GM23338 (cell line): ENCODE measurements at places on chromosomes 5 and 9. TPM values are rescaled to one million over a fixed set of nuclear protein-coding genes. Genes with fewer than 3 reads are reported as not detected.
A peak's percentile ranks its signal among the peaks of the same experiment; 100 is the strongest.

- H3K27ac ChIP-seq, result no peak overlapping the region
- no peak for DNase-seq
- H3K4me1 ChIP-seq, result no peaks in the 10 kb centered on the region
These were observed 30.6 kb downstream of the LVRN start for GRCh38 chr5:115992848-115993350.

DNA sequence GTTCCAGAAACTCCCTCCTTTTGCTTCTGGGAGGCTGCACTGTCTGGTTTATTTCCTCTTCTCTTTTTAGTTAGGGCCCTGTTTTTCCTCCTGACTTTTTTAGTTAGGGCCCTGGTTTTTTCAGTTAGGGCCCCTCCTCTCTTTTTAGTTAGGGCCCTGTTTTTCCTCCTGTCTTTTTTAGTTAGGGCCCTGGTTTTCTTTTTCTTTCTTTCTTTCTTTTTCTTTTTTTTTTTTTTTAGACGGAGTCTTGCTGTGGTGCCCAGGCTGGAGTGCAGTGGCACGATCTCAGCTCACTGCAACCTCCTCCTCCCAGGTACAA lies 15.1 kb downstream of the GSN start:
- peaks cover 27% of the 10 kb centered on the region for H3K4me1 ChIP-seq
- DNase-seq, result no peak
- H3K27ac ChIP-seq, result no peak overlapping the region
- peaks cover 83% of the 10 kb centered on the region for H3K27me3 ChIP-seq
- H3K36me3 ChIP-seq, result no peaks in the 10 kb centered on the region

DNA sequence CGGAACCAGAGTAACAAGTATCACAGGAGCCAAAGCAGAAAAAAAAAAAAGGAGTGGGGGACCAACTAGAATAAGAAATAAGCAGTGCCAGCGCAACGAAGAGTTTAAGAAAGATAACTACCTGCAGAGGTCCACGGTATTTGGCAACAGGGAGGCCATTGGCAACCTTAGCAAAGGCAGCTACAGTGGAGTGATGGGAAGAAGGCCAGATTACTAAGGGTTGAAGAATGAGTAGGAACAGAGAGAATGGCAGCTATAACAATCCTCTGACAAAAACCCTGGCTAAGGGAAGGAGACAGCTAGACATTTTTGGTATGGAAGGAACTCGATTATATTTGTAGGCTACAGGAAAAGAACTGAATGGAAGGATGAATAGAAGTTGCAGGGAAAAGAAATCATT lies 93.4 kb upstream of the DMAC1 start:
- no peak for DNase-seq
- H3K36me3 ChIP-seq, result no peaks in the 10 kb centered on the region
- no peak overlapping the region for H3K27ac ChIP-seq
- H3K4me1 ChIP-seq, result peaks cover 7% of the 10 kb centered on the region; the same call in 1 of the 2 replicates
- H3K27me3 ChIP-seq, result no peaks in the 10 kb centered on the region

GRCh38 chr5:378301-378891 lies 56.9 kb downstream of the AHRR start:
- DNase-seq, result no peak
- no peak overlapping the region for H3K4me3 ChIP-seq
- H3K27me3 ChIP-seq, result peaks cover 10% of the 10 kb centered on the region
- H3K36me3 ChIP-seq, result no peaks in the 10 kb centered on the region
- H3K4me1 ChIP-seq, result no peaks in the 10 kb centered on the region

GRCh38 chr9:122261469-122261881 lies 3.2 kb downstream of the RBM18 start:
- H3K4me3 ChIP-seq, result no peak overlapping the region
- peaks cover 22% of the 10 kb centered on the region for H3K4me1 ChIP-seq
- DNase-seq, result no peak
- H3K27ac ChIP-seq, result no peak overlapping the region
- no peaks in the 10 kb centered on the region for H3K27me3 ChIP-seq
- H3K36me3 ChIP-seq, result peaks cover 8% of the 10 kb centered on the region; the same call in 1 of the 2 replicates

- H3K4me3 ChIP-seq, result peak overlapping the region; percentile 77
- H3K27ac ChIP-seq, result peak overlapping the region; percentile 95
- peaks cover 27% of the 10 kb centered on the region for H3K4me1 ChIP-seq
These were observed 11.3 kb downstream of the MYOZ3 start for GRCh38 chr5:150672237-150672883.

GRCh38 chr5:59746241-59746765 lies 147.2 kb downstream of the PDE4D start:
- H3K36me3 ChIP-seq, result no peaks in the 10 kb centered on the region
- H3K4me3 ChIP-seq, result no peak overlapping the region
- H3K27me3 ChIP-seq, result no peaks in the 10 kb centered on the region
- no peak overlapping the region for H3K27ac ChIP-seq
- DNase-seq, result no peak

- H3K4me1 ChIP-seq, result peaks cover 9% of the 10 kb centered on the region; the same call in 1 of the 2 replicates
- no peaks in the 10 kb centered on the region for H3K36me3 ChIP-seq
- no peak overlapping the region for H3K27ac ChIP-seq
- no peak overlapping the region for H3K4me3 ChIP-seq
- H3K27me3 ChIP-seq, result no peaks in the 10 kb centered on the region
These were observed 91.4 kb downstream of the ANGPTL2 start for GRCh38 chr9:127030814-127031740.

DNA sequence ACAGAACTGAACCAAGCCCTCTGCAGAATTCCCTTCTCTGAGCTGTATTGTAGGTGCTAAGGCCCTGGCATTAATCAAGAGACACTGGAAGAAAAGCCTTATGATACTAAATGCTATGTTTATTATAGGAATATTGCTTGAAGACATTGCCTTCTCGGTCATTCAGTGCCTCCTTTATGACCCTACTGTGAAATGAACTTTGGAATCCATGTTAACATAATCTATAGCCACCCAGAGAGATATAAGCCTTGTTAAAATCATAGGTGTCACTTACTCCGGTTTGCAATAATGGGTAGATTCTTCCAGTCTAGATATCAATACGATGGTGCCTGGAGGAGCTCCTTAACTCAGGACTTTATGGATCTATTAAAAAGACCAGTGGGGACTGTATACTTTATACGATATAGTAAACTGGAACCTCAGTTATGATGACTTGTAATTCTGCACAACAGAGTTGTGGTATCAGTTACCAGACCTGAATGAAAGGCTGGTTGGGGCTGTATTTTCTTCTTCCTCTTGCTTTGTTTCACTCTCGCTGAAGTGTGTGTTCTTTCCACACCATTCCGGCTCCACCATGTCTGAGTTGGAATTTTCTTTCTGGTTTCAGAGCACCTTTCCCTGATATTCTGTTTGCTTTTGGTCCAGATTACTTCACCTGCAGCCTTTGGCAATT lies 154.5 kb downstream of the DROSHA start:
- H3K27ac ChIP-seq, result no peak overlapping the region
- H3K4me3 ChIP-seq, result no peak overlapping the region
- H3K36me3 ChIP-seq, result no peaks in the 10 kb centered on the region
- H3K4me1 ChIP-seq, result peaks cover 9% of the 10 kb centered on the region; the same call in 1 of the 2 replicates
- no peaks in the 10 kb centered on the region for H3K27me3 ChIP-seq
- no peak for DNase-seq

- H3K4me3 ChIP-seq, result no peak overlapping the region
- H3K27ac ChIP-seq, result no peak overlapping the region
- no peaks in the 10 kb centered on the region for H3K36me3 ChIP-seq
These were observed 23.1 kb upstream of the ZNF354B start for GRCh38 chr5:178836628-178837027.

The GPSM1 gene
- total RNA-seq, result 21.3 and 23.2 TPM in 2 replicates

The SPTAN1 gene
- 160 and 195 TPM in 2 replicates for total RNA-seq

The CER1 gene
- total RNA-seq, result 2.4 and 4.4 TPM in 2 replicates

The PCDHGA2 gene
- 0.82 and 1.0 TPM in 2 replicates for total RNA-seq

The SLC6A7 gene
- total RNA-seq, result not detected in 2 replicates
